ENCODE measurements at places on chromosomes 11 and 22. TPM values are rescaled to one million over a fixed set of nuclear protein-coding genes. Genes with fewer than 3 reads are reported as not detected.

HOATZ gene
- polyA plus RNA-seq = not detected

GRCh38 chr11:5204787-5205186, 4.3 kb upstream of the OR51V1 start:
- peak; percentile 11 for DNase-seq

DNA sequence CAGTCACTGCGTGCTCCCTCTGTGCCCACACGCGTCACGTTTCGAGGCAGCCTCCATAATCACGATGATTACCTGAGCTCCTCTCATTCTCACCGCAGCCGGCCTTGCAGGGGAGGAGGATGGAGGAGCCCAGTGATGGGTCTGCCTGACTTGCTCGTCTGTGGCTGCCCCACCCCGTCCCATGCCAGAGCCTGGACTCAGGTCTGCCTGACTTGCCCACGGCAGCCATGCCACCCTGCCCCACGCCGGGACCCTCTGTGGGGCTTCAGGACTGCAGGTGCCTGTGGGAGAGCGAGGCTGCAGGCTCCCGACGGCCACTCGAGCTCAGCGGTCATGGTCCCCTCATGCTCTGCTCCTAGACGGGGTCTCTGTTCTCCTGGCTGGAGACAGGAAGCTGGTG, 1025.1 kb downstream of the BRD1 start:
- DNase-seq = no peak

- peak; percentile 67 for DNase-seq
These were observed 74.1 kb upstream of the CHRM4 start for GRCh38 chr11:46465683-46466082.

ZNRD2 gene
- 31.7 TPM for polyA plus RNA-seq

MRGPRX4 gene
- not detected for polyA plus RNA-seq

TREH gene
- polyA plus RNA-seq = 88.6 TPM

DNA sequence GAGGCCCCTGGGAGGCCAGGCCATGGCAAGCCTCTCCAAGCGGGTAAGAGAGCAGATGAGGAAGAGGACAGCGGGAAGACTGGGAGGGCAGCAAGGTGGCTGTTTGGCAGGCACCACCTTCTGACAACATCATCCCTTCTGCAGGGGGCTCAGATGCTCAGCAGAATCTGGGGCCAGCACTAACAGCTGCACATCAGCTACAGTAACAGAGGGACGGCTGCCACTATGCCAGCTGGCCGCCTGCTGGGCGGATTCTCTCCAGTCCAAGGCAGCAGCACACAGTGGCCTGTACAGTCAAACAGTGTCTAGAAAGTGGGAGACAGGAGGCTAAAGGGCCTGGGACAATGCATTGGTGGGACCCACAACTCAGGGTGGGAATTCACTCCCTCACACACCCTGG, 10.7 kb upstream of the TXN2 start:
- no peak for DNase-seq

- peak; percentile 36 for DNase-seq
These were observed 21.7 kb upstream of the TH start for GRCh38 chr11:2193099-2193887.

APOA1 gene
- 5,621 TPM for polyA plus RNA-seq

DNA sequence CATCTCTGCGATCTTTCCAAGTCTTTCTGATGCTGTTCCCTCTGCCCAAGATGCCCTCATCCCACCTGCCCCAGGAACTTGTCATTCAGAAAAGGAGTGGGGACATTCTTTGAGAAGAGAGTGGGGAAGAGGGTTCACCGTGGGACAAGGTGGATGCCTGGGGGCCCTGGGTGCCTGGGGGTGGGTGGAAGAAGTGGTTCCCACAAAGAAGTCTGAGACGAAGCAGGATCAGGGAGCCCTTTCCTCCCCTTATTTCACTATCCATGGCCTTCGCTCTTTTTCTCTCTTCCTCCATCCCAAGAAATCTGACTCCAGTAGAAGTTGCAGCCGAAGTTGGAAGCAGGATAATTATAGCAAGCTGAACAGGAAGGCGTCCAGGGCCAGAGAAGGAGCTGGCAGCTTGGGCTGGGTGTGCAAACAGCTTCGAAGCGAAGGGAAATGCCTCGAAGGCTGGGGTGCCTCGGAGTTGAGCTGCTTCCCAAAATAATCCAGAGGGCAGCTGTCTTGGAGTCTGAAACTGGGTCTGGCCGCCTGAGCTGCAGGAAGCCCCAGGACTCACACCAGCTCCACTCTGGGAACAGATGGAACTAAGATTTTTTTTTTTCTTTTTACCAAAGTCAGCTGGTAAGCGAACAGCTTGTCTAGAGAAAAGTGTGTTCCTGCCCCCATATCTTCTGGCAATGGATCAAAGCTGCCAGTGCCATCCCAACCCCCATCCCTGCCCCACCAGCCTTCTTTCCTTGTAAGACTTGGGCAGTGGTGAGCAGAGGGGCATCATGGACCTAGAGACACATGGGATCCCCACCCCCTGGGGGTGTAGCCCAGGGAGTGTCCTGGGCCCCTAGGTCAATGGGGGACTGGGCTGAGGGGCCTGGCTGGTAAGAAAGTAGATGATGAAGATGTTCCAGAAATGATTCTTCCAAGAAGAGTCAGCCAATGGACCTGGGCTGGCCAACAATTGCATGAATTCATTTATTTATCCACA, 31.5 kb downstream of the PARVG start:
- no peak for DNase-seq

DNA sequence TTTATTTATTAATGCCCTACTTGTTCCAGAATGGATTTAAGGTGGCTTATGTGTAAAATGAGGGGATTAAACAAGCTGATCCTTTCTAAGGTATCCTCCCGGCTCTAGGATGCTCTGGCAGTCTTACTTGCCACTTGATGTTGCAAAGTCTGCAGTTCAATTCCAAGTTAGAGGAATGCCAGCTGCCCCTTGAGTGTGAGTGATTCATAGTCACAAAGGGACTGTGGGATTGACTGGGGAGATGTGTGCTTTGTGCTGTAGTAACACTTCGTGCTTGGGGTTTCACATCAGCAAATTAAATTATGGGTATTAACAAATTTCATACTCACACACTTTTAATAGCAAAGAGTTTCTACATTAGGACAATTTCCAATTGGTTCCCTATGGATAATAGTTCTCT, 550.8 kb upstream of the CADM1 start:
- DNase-seq = no peak

DNA sequence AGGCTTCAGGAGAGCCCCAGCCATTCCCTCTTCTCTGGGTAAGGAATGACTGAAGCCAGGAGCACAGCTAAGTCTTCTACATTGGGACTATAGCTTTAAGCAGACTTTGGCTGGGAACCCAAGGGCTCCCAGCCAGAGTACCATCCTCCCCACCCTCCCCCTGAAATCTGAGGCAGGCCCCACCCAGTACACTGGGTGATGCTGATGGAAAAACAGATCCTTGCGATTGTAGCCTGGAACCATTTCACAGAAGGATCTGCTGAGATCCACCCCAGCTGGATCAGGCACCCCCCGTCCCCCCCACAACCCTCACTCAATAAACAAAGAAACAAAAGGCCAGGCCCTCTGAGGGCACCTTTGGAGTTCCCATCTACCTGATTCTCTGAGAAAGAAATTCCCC, 39.8 kb downstream of the IL18BP start:
- DNase-seq = peak; percentile 31

DNA sequence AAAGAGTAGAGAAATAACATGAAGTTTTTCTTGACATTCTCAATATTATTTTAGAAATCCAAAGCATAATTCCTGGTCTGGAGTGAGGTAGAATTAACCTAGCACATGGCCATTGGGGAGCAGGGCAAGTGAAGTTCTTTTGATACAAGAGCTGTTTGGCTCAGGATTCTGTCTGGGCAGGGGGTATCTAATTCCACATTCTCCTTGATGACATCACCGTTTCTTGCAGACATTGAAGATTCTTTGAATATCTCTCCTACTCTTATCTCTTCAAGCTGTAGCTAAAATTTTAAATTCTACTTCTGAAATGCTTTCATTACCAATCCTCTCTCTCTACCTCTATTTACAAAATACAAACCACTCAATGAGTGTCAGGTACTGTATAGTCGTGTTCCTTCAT, 138.2 kb upstream of the TENM4 start:
- no peak for DNase-seq

GGTLC2 gene
- polyA plus RNA-seq = not detected

DNA sequence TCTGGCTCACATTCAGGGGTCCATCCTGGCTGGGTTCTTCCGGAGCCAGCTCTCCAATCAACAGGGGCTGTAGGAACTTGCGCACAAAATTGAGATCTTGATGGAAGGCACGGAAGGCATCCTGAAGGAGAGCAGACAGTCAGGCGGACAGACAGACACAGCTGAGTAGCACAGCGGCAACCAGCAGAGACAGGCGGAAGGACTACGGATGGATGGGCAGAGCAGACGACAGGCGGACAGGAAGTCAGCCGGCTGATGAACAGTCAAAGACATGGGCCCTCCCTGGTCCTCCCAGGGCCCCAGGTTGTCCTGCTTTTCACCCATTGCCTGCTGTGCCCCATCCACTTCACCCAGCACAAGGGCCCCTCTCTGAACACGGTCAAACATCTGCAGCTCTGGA, 11.3 kb downstream of the FADS3 start:
- DNase-seq = no peak

DNA sequence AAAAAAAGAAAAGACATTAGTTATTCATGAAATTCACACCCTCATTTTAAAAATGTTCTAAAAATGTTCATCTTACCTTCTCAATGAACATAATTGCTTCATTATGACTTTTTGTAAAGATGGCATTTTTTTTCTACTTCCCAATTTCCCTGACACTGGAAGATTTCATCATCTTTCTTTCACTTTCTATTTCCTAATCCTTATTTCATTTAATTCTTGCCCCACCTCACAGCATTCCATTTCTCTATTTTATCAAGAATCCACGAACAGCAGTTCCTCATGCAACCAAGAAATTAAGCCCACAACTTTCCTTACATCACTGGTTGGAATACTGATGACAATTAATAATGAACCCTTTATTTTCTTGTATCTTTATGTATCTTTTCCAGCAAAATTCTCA, 1.9 kb downstream of the PATL1 start:
- no peak for DNase-seq

- DNase-seq = no peak
These were observed 16.5 kb downstream of the NCAM1 start for GRCh38 chr11:112977755-112978154.

CRYBA4 gene
- polyA plus RNA-seq = 0.06 TPM

- no peak for DNase-seq
These were observed 51.8 kb downstream of the THAP12 start for GRCh38 chr11:76329084-76329648.

GRCh38 chr11:93952082-93952780, 68.9 kb upstream of the HEPHL1 start:
- DNase-seq = no peak

- no peak for DNase-seq
These were observed 24.3 kb upstream of the ADA2 start for GRCh38 chr22:17243524-17243923.

PGR gene
- polyA plus RNA-seq = not detected

PGGHG gene
- polyA plus RNA-seq = 127 TPM

GRCh38 chr11:130070846-130071200, 1.1 kb downstream of the APLP2 start:
- no peak for DNase-seq

GRCh38 chr11:65448418-65449105, 26.0 kb downstream of the NEAT1 start:
- no peak for DNase-seq

TMEM132A gene
- 0.89 TPM for polyA plus RNA-seq

LRRN4CL gene
- polyA plus RNA-seq = 0.27 TPM

- DNase-seq = no peak
These were observed 9.0 kb upstream of the FTH1 start for GRCh38 chr11:61976420-61976800.

DNA sequence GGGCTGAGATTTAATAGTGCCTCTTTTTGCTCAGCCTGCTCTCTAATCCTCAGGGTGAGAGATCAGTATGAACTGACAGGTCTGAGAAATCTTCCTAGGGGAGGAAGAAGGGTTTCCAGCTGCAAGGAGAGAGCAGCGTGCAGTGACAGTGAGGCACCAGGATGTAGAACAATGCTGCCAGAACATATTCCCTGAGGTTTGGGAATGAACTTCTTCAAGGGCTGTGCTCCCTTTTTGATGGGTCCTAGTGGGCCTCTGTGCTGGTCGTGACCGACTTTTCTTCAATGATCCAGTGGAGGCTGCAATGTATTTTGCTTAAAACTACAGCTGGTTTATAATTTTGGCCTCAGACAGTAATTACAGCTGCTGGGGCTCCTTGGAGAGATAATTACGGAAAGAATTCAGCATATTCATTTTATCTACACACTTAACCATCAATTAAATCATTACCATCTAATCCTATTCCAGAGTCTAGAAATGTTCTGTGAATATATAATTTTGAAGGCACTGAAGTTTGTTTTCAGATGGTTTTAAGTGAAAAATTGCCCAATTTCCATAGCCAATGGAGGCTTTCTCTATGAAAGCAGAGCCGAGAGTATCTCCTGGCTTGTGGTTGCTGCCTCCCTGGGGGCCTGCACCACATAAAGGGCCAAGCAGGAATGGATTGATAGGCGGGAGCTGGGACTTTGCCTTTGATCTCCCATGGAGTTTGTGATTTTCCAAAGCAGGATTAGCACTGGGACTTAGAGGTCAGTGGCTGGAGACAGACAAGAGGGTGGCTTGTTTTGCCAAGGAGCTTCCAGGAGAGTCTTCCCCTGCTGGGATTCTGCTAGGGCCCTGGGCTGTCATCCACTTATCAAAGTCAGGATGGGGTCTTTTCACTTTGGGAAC, 41.0 kb upstream of the OLFML1 start:
- no peak for DNase-seq

DNA sequence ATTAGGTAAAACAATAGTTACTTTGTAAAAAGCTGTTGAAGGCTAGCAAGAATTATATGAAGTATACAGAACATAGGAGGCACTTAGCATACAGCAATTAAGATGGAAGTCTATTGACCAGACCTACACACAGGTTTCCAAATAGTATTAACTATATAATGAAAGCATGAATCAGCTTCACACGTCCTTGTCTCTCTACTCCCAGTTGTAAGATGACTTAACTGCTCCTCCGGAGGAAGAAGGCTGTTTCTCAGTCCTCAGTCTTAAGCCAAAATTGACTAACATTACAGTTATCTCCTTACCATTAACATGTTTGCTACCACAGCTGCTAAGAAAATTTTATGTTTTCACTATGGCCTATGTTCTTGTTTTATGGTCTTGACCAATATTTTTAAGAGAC, 24.7 kb downstream of the SIK3 start:
- DNase-seq = no peak

DNA sequence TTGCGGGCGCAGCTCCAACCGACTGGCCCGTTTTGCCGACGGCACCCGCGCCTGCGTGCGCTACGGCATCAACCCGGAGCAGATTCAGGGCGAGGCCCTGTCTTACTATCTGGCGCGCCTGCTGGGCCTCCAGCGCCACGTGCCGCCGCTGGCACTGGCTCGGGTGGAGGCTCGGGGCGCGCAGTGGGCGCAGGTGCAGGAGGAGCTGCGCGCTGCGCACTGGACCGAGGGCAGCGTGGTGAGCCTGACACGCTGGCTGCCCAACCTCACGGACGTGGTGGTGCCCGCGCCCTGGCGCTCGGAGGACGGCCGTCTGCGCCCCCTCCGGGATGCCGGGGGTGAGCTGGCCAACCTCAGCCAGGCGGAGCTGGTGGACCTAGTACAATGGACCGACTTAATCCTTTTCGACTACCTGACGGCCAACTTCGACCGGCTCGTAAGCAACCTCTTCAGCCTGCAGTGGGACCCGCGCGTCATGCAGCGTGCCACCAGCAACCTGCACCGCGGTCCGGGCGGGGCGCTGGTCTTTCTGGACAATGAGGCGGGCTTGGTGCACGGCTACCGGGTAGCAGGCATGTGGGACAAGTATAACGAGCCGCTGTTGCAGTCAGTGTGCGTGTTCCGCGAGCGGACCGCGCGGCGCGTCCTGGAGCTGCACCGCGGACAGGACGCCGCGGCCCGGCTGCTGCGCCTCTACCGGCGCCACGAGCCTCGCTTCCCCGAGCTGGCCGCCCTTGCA, 1.0 kb downstream of the FJX1 start:
- DNase-seq = no peak

NAGA gene
- polyA plus RNA-seq = 19.9 TPM

RNF121 gene
- 18.6 TPM for polyA plus RNA-seq

RGL4 gene
- 0.60 TPM for polyA plus RNA-seq

Data from small intestine (tissue), 16 donors.